ENCODE measurements at places on chromosomes 7 and 10. TPM values are rescaled to one million over a fixed set of nuclear protein-coding genes. Genes with fewer than 3 reads are reported as not detected.

Gene MMD2
- not detected for total RNA-seq

Gene OR6V1
- not detected for total RNA-seq

- no peak for DNase-seq
Observed at GRCh38 chr7:130352194-130353074, 7.8 kb downstream of the CPA5 start.

DNA sequence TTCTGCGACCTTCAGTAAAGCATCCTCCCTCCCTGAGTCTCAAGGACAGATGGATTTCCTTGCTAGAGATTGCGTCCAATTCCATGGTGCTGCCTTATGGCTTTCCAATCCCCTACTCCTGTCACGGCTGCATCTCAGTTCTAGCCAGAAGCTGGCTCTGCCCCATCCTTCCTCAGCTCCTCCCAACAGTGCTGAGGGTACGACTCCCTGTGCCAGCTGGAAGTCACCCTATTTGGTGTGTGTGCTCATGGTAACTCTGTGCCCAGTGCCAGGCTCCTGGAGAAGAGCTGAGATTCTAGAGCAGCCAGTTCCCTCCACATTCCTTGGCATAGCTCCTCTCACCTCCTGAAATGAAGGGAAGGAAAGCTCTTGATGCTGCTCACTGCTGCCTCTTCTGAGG is 185.0 kb upstream of the PODXL start:
- DNase-seq = peak; percentile 97

DNA sequence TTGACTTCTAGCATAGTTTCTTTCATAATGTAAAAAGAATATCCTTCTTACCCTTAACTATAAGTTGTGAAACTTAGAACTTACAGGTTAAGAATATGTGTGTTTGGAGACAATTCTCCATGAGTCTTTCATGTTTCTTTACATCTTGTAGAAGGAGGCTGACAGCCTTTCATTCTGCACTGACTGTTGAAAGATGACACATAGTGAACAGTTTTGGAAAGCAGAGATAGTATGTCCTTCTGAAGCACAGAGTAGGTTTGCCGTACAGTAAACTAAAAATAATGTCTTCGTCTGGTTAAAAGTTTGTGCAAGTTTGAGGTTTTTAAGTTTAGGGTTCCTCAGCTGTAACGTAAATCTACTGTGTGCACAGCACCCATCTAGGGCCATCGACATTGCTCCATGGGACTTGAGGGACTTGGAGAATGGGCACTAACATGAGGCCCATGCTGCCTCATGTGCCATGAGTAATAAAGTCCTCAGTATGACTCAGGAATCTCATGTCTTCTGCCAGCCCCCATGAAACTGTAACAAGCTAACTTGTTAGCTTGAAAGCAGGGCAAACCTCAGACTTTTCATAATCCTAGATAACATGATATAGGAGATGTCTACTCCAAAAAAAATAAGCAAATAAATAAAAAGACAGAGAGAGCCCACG is 24.5 kb upstream of the ELAPOR2 start:
- no peak for DNase-seq

Gene TM9SF3
- total RNA-seq = 64.1 TPM

Gene LIPK
- not detected for total RNA-seq

Gene ADO
- 42.1 TPM for total RNA-seq

DNA sequence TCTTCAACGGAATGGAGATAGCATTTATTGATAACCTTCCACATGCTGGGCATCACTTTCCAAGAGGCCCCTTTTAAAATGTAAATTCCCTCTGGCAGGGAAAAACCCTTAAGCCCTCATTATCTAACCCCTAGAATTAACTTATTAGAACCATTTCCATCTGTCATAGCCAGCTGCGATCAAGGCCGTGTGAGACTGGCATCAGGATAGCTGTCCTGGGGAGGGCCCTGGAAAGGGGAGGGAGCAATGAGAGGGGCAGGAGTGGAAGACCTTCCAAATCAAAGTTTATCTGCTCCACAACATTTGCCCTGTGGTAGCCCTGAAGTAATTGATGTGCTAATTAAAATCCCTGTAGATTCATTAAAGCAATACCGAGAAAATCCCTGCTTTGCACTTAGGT is 45.0 kb upstream of the JAZF1 start:
- DNase-seq = no peak

Gene OR2A1
- not detected for total RNA-seq

- no peak for DNase-seq
Observed at GRCh38 chr7:138902161-138902560, 79.0 kb downstream of the KIAA1549 start.

DNA sequence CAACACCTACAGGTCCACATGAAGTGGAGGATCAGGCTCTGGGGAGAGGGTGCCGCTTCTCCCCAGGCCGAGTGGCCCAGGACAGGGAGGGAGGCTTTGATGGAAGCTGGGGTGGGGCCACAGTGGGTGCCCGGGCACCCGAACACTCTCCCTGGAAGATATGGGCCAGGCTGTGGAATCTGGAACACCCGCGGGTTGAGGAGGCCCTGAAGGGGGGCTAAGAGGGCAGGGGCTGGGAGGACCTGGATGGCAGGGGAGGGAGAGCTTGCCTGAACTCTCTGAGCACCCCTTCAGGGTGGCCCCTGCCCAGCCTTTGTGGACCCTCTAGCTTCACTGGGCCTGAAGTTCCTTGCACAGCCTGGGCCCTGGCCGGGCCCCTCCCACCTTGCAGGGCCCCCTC is 4.5 kb upstream of the NKX6-2 start:
- no peak for DNase-seq

- DNase-seq = peak; percentile 87
Observed at GRCh38 chr10:12710594-12711349, 290.7 kb downstream of the CCDC3 start.

GRCh38 chr10:45586028-45586824 is 86.3 kb downstream of the ZFAND4 start:
- no peak for DNase-seq

DNA sequence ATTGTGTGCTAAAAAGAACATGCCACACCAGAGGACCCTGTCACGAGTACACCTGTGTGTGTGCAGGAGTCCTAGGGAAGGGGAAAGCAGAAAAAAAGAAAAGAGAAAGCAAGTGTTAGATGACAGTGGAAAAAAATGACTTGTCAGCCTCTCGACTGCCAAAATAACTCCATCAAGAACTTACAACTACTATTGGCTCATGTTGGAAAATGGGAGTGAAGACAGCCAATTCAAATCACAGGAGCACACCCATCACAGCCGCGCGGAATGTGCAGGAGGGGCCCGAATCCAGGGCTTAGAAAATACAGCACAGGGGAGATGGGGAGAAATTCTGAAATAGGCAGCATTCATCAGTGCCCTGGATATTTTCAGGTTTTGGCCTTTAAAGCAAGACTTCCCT is 38.1 kb upstream of the FOXI2 start:
- DNase-seq = no peak

Gene PRSS2
- total RNA-seq = not detected

Gene TYW1B
- 0.80 TPM for total RNA-seq

Gene PDE6C
- total RNA-seq = not detected

Gene MBL2
- total RNA-seq = 0.43 TPM

DNA sequence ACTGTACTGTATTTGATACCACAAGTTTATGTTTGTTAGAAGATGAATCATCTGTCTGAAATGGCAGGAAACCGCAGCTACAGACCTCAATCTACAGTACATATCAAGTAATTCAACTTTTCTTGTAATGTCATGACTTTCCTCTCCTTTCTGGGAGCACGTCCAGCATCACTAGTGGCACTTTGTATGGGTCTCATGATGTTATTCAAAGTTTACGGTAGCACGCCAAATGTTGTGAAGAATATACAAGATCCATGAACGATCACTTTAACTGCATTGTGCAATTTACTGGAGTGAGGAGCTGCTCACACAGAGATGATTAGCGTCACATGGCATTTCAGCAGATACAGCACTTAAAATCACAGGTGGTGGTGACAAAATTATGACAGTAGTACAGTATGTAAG is 257.8 kb upstream of the GNAI1 start:
- no peak for DNase-seq

Gene CNNM1
- total RNA-seq = 0.81 TPM

GRCh38 chr10:112308125-112308502 is 24.9 kb downstream of the TECTB start:
- no peak for DNase-seq

Gene RNF148
- total RNA-seq = not detected

GRCh38 chr10:88222881-88223280 is 359.5 kb downstream of the PTEN start:
- no peak for DNase-seq

- DNase-seq = no peak
Observed at GRCh38 chr10:58086144-58086762, 181.4 kb downstream of the IPMK start.

DNA sequence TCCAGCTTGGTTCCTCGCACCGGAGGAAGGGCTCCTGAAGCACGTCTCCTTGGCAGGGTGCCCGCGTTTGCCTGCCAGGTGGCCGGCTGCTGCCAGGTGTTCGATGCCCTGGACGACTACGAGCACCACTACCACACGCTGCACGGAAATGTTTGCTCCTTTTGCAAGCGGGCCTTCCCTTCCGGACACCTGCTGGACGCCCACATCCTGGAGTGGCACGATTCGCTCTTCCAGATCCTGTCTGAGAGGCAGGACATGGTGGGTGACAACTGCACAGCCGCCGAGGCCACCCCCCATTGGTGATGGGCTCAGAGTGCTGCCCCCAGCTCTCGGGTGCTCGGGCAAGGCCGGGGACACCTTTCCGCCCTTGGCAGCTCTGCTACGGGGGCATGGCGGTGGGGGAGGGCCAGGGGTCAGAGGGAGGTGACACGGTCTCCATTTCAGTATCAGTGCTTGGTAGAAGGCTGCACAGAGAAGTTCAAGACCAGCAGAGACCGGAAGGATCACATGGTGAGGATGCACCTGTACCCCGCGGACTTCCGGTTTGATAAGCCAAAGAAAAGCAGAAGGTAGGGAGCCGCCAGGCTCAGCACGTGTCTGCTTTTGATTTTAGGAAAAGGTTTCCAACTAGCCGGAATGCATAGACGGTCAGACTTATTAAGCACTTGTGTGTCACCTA is 1.1 kb downstream of the ZNF511 start:
- DNase-seq = no peak

- DNase-seq = peak; percentile 23
Observed at GRCh38 chr10:127576740-127577161, 27.6 kb downstream of the NPS start.

Gene FAM13C
- total RNA-seq = not detected

Gene SFRP4
- total RNA-seq = not detected

Measured in G401 (cell line).